Activated CD8-positive, alpha-beta memory T cell treated with anti-CD3 and anti-CD28 coated beads, Interleukin-2, amount 10 ng/mL, durations not matched to agents 7 days and 5 days (primary cell): ENCODE measurements at places on chromosomes 3 and 15. TPM values are rescaled to one million over a fixed set of nuclear protein-coding genes. Genes with fewer than 3 reads are reported as not detected.

DNA sequence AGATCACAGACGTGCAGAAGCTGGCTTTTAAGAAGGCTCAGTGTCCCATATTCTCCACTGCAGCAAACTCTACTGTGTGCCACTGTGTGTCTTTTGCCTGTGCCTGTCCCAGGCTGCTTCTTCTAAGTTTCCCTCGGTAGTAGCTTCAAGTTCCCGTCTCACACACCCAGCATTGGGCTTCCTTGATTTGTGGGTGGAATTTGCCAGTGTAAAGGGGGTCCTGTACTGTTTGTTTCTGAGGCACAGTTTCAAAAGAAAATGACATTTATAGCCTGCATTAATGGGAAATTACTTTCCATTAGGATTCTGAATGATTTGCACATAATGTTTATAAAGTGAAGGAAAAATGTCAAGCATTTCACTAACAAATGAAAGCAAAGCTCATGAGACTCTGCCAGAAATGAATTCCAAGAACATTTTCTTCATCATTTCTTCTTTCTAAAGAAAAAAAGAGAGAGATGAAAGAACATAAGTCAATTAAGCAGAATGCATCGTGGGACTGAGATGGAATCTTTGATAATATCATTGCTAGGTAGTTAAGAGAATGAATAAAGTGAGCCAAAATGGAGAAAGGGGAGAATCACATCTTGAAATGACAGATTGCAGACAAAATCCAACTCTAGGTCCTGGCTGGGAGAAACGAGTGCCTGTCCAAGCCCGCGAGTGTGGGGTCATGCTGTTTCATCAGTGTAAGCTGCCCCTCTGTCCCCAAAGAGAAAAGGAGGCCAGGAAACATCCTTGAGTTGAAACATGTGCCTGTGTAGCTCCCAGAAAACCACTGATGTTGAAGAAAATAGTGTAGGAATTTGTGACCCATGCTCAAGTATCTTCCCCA, 48.6 kb upstream of the ADAMTSL3 start:
- no peak for DNase-seq

DNA sequence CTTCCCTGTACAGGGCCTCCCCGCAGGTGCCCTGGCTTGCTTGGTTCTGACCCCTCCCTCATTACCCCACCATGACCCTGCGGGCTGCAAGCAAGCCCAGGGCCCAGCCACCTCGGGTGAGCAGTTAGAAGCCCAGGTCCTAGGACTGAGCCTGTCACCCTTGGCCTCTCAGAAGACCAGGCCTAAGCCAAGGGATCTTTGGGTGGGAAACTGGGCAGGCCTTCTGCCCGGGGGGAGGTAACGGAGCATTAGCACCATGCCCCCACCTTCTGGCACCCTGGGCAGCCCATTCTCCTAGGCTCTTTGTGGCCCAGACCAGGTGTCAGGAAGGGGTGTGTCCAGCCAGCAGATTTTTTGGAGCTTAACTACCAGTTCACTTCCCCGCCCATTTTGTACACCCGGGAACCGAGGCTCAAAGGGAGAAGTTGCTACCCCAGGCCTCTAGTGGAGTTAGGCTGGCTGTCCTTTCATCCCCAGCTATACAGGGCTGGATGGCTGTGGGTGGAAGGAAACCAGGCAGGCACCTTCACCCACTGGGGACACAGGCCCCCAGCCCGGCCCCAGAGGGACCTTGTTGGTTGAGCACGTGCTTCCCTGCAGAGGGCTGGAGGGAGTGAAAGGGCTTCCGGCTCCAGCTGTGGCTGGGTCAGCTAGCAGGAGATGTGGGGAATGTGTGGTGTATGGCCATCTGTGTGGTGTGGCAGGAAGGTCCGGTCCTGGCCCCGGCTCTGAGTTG, 1.4 kb downstream of the CSK start:
- DNase-seq, result peak; percentile 74

DNA sequence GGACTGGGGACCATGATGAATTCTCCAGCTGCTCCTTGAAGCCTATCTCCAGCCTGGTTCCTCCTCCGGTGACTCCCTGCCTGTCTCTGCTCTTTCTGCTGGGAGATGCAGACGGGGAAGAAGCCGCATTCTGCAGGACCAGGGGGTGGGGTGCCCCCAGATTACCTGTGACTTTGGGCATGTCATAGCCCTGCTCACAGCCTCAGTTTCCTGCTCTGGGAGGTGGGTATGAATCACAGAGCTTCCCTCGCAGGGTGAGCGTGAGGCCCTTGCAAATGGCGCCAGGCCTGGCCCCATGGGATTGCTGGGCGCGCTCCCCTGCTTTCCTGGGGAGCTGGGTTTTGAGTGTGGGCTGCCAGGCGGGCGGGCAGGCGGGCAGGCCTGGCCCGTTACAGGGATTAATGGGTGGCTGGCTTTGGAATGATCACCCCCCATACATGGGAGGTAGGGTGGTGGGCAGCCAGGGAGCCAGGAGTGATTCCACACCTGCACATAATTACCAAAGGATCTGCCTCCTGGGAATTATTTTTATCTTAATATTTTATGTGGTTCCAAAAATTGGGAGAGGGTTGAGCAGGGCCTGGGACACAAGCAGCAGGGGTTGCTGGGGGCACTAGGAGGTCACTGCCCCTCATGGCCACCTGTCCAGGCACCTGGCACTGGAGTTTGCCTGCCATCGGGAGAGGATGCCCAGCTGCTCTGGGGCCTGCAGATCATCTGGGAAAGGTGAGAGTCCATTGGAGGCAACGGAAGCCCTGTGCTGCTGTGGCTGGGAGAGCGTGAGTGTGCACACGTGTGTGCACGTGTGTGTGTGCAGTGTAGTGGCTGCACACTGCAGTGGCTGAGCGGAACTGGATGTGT, 106.8 kb downstream of the WNT7A start:
- DNase-seq, result no peak

DNA sequence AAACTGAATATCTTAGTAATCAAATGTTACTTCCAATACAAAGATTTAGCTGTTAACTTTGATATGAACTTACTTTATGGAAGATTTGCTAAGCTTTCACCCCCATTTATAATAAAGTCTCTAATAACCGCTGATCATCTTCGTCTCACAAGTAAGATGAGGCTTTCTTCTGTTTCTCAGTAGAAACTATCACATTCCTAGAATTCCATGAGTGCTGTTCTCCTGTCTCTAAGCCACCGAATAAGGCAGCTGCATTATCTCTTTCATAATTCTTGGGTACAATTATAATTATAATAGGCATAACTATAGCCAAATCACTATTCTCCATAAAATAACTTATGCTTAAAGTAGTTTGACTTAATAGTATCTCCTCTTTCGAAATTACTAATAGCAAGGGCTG, 18.3 kb upstream of the SETMAR start:
- no peak for DNase-seq

GRCh38 chr15:47711655-47712054, 5.7 kb upstream of the SEMA6D start:
- DNase-seq, result no peak

- DNase-seq, result no peak
Observed at GRCh38 chr3:61796088-61796680, 234.8 kb downstream of the PTPRG start.

DNA sequence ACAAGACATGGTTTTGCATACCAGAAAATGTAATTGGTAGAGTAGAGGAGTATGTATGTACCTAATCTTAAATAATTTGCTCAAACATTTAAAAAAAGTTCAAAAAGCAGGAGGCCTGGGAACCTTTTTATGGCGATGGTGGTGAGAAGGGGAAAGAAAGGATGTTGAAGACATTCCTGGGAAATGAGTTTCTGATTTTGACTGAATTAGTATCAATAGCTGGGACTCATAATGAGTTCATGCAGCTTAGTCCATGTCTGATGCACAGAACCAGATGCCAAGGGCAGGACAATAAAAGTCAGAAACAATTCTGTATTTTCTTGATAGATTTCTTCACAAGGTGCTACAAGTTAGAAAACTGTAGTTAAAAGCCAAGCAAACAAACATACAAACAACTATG, 395.3 kb downstream of the GAP43 start:
- DNase-seq, result no peak

DNA sequence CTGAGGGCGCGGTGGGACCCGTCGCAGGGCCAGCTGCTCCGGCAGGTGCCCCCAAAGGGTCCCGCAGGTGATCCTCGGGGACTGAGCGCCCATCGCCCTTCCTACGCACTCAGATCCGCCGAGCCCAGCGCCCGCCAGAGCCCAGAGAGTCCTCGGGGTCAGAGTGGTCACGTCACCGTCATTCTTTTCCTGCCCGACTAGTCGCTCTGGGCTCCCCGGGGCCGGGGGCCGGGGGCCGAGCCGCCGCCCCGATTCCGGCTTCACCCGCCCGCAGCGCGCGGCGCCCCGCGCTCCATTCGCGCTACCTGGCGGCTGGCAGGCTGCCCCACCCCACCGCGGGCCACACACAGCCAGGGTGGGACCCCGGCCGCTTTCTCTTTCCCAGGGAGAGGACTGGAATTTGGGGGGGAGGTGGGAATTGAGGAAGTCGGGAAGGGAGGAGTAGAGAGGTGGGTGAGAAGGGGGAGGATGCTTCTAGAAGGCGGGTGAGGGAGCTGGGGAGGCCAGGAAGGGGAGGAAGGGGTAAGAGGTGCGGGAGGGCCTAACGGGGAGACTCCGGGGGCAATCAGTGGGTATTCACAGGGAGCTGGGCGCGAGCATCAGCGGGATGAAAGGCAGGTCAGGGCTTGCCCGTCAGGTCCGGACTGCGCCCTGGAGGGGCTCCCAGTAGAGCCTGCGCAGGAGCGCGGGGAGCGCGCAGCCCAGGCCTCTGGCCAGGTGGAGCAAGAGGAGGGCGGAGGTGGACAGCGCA, 36.1 kb upstream of the EPHB3 start:
- no peak for DNase-seq

GRCh38 chr15:34883633-34884032, 85.9 kb downstream of the AQR start:
- no peak for DNase-seq

DNA sequence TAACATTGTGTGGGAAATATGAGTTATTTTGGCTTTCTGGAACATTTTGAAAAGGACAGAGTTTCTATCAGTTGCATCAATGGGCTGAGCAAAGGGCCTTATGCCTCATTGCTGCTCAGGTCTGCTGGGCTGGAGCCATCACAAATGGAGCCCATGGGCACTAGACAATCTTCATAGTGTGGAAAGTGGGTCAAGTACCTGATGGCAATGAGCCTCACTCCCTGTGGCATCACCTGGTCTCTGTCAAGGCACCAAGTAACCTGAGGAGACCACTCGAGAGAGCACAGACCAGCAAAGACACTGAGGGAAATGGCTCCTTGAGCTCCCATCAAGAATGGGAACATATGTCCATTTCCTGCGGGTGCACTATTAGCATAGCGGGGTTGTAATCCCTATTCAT, 96.7 kb upstream of the PPP2R3A start:
- no peak for DNase-seq

GRCh38 chr15:31021067-31021665, 29.7 kb upstream of the MTMR10 start:
- no peak for DNase-seq

DNA sequence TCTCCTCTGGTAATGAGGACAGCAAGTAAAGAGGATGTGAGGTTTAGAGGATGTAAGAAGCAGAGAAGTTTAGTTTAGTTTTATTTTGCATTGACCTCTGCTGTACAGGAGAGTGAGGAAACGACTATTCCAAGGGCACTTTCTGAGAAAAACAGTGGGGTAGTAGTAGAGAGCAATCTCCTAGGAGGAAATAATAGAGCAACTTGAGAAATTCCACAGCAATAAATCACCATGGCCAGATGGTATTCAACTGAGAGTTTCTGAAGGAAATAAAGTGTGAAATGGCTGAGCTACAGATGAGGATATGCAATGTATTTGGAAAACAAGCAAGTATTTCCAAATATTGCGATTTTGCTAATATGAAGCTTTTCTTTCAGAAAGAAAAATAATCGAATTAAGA, 118.9 kb downstream of the DPH6 start:
- no peak for DNase-seq

DNA sequence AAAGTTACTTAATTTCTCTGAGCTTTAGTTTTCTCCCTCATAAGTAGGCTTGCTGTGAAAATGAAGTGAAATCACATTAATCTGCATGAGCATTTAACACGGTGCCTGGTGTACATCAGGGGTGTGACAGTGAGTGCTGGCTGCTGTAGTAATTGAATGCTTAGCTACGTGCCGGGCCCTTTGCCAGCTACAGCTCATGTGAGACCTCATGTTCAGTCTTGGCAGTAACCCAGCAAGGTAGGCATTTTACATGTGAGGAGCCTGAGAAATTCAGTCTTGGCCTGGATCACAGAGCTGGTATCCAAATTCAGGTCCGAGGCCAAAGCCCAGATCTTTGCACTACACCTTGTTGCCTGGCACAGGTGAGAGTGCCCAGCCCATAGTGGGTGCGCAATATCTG, 9.1 kb downstream of the GHRL start:
- no peak for DNase-seq

- DNase-seq, result no peak
Observed at GRCh38 chr15:33374226-33374914, 63.6 kb downstream of the RYR3 start.

GRCh38 chr3:140816372-140817195, 125.1 kb upstream of the SLC25A36 start:
- no peak for DNase-seq

- DNase-seq, result no peak
Observed at GRCh38 chr15:93138681-93139250, 49.8 kb upstream of the RGMA start.

GRCh38 chr3:129695230-129695629, 88.8 kb upstream of the PLXND1 start:
- DNase-seq, result no peak

DNA sequence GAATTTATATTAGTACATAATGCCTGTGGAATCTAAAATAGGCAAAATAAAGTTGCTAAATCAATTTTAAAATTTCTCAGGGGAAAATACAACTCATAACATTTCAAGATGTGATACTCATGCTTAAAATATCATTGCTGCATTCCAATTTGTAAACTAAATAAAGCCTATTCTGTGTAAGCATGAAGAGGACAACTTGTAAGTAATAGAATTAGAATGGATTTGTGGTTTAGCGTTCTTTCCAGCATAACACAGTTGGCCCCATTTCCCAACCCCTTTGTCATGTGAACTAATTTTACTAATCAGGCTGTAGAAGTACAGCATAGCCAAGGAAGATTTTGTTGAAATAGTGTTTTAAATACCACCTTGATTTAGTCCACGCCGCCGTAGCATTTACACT, 437.2 kb downstream of the SI start:
- DNase-seq, result no peak

Gene TPM1
- 5.5 TPM for total RNA-seq

Gene RPS27L
- total RNA-seq, result 192 TPM

Gene GOLGA8J
- total RNA-seq, result 0.88 TPM

Gene CD96
- total RNA-seq, result 290 TPM

Gene ZNF502
- 1.1 TPM for total RNA-seq

Gene PARP14
- 194 TPM for total RNA-seq

Gene ITGB5
- total RNA-seq, result 0.18 TPM

Gene ASB14
- not detected for total RNA-seq

Gene ELL3
- total RNA-seq, result 0.49 TPM

Gene CPB1
- total RNA-seq, result not detected

Gene THPO
- not detected for total RNA-seq
